ENCODE measurements at places on chromosomes 11 and 22. TPM values are rescaled to one million over a fixed set of nuclear protein-coding genes. Genes with fewer than 3 reads are reported as not detected.

LYVE1 gene
- 359 TPM for total RNA-seq

PAFAH1B2 gene
- total RNA-seq, result 76.0 TPM

LZTR1 gene
- total RNA-seq, result 58.1 TPM

DNA sequence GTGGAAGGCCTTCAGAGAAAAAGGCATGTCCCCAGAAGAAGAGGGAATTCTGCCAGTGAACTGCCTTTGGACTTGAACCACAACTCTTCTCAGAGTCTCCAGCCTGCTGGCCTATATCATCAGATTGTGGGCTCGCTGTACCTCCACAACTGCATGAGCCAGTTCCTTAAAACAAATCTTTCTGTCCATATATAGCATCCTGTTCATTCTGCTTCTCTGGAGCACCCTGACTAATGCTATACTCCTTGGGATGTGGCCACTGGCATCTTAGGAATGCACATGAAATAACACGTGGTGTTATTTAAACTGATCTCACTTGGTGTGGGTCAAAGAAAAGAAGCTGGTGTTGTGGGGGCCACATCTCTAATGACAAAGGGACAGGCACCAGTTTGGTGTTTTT lies 58.3 kb upstream of the VSTM5 start:
- no peak for DNase-seq

DNA sequence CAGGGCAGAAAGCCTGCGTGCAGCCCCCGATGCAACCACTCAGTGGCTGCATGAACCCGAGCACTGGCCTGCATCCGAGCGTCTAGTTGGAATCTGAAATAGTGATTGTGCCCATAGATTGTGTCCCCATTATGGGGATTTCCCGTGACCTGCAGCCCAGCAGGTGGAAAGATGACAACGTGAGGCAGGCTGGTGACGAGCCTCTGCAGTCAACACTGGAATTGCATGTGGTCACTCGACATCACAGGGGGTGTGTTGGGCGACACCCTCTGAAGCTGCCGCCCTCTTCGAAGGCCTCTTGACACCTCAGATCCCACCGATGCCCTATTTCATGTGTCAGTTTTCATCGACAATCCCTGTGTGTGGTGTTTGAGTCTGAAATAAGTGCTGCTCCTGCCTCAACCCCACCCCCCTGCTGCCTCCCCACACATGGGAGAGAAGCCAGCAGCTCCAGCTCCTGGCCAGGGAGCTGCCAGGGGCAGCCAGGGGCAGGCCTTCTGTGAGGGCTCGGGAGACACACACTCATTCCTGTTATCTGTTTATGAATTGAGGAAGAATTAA lies 172.0 kb upstream of the B3GAT1 start:
- no peak for DNase-seq

DNA sequence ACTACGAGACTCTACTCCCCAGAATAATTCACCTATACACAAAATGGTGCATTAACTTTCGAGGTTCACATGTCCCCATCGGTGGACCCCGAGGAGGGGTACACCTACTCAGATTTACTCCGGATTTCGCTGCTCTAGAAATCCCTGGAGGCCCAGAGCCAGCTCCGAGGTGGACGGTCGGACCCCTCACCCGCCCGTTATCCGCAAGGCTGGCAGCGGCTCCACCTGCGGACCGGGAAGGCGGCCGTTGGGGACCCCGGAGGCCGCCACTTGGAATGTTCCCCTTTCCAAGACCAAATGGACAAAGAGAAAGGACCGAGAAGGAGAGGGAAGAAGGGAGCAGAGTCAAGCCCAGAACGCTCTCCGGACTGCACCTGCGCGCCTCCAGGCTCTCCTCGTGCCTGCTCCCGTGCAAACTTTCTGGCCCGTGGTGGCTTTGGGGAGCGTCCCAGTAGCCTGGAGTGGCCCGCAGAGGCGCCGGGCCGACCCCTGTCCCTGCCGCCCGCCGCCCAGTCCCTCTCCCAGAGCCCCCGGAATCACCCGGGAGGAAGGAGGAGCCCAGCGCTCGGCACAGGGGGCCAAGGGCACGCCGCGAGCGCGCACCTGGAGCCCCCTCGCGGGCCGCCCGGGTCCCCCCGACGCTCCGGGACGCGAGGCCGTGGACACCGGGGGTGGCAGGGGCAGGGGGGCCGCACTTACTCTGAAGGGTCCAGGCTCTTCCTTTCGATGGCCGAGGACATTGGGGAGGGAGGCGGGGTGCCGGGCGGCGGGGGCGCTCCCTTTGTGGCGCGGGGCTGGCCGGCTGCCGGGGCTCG lies 23.0 kb downstream of the LMO2 start:
- DNase-seq, result no peak

- DNase-seq, result no peak
These were observed 68.2 kb downstream of the DNAJC24 start for GRCh38 chr11:31437742-31438435.

DNA sequence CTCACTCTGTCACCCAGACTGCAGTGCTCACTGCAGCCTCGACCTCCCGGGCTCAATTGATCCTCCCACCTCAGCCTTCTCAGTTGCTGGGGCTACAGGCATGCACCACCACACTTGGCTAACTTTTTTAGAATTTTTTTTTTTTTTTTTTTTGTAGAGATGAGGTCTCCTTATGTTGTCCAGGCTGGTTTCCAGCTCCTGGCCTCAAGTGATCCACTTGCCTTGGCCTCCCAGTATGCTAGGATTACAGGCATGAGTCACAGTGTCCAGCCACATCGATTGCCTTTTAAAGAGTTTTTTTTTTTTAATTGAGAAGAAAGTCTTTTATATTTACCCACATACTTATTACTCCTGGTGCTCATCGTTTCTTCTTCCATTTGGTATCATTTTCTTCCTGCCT lies 30.0 kb downstream of the PARVG start:
- DNase-seq, result no peak
